ENCODE measurements at places on chromosomes 6 and 20.
A peak's percentile ranks its signal among the peaks of the same experiment; 100 is the strongest.

DNA sequence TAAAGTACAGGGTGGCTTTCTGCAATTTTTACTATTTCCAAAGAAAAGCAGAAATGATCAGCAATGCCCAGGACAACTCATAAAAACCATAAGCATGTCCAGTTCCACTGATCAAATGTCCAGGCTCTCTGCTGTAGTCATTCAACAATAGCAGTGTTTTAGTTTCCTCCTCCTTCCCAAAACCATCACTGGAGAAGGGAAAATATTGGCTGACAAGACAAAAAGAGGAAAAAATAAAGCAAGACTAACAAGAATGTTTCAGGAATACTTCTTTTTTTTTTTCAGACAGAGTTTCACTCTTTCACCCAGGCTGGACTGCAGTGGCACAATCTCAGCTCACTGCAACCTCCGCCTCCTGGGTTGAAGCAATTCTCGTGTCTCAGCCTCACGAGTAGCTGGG is 2.2 kb downstream of the UQCC1 start:
- DNase-seq = no peak

GRCh38 chr6:21494505-21494904 is 99.0 kb upstream of the SOX4 start:
- DNase-seq = no peak

GRCh38 chr6:150753371-150754064 is 112.0 kb upstream of the MTHFD1L start:
- DNase-seq = no peak

GRCh38 chr6:11722805-11723631 is 55.6 kb downstream of the ADTRP start:
- DNase-seq = no peak

GRCh38 chr20:10578607-10579006 is 95.2 kb downstream of the JAG1 start:
- DNase-seq = peak; percentile 39

DNA sequence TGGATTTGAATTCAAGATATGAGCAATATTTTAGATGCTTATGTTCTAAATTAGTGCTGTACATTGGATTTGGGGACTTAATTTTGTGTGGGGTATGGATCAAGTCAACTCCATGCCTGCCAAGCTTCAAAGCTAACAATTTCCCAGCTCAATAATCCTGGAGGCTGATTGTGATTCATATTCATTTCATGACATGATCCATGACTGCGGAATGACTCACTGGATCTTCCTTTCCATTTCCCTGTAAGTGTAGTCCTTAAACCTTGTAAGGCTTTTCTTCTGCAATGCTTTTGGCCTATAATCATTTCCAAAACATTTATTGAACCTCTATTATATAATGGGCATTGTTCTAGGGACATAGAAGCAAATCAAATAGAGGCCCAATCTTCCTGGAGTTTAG is 44.7 kb upstream of the CCN2 start:
- peak; percentile 80 for DNase-seq

- no peak for DNase-seq
These were observed 167.8 kb downstream of the SLC24A3 start for GRCh38 chr20:19380211-19380610.

- DNase-seq = no peak
These were observed 43.4 kb downstream of the SLC22A3 start for GRCh38 chr6:160391419-160392116.

DNA sequence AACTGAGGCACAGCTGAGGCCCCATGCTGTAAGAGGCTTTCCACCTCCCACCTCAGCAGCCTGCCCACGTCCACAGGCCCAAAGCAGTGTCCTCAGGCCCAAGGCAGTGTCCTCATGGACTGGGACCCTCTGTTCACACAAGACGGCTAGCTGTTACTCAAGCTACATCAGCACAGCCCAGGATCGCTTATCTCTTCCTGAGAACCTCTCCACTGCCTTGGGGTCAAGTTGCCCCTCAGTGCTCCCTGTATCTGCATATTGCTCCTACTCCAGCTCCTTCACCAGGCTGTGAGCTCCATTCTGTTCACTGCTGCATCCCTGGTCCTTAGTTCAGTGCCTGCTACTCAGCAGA is 208.8 kb upstream of the TAB2 start:
- DNase-seq = no peak

- DNase-seq = no peak
These were observed 5.2 kb downstream of the RBM38 start for GRCh38 chr20:57396212-57396983.

DNA sequence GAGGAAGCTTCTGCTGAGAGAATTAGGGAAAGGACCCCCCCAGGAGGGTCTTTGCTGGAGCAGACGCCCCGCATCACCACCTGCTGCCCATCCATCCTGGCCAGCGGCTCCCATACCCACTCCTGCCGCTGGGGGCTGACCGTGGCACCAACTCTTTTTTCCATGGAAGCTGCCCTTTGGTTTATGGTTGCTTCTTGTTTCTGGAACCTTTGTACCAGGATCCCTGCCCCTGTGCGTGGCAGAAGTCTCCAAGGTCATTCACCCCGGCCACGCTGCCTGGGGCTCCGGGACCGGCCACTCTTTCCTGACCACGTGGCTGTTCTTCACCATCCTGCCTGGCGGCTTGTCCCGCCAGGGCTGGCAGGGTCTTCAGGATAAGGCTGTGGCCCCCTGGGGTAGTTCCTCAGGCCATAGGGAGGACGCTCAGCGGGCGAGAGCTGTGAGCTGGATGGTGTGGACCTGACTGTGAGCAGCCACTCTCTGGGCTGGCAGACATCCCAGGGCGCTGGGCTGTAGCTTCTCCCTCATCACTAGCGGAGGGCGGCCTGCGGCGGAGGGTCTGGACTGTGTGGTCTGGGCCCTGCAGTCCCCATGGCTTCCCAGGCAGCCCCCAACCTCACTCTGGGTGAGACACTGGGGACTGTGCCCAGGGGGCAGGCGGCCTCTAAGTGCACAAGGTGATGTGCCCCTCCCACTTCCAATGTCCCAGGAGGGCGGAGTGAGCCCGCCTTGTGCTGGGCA is 22.8 kb upstream of the RBBP8NL start:
- DNase-seq = no peak

GRCh38 chr6:136371959-136372358 is 82.3 kb upstream of the BCLAF1 start:
- no peak for DNase-seq

DNA sequence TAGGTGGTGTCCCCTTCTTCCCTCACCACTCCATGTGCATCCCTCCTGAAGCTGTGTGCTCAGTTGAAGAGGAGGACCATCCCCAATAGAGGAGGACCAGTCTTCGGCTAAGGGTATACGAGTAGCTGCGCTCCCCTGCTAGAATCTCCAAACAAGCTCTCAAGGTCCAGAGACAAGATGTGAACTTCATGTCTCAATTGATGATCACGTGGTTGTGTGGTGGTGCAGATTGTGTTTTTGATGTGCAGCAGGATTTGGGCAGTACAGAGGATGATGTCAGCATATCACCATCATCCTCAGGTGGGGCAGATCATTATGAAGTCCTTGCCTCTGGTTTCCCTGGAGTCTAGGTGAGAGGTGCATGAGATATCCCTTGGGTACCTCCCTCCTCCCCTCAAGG is 20.0 kb upstream of the DDR1 start:
- no peak for DNase-seq

GRCh38 chr20:63843778-63844177 is 12.7 kb upstream of the ZBTB46 start:
- no peak for DNase-seq

DNA sequence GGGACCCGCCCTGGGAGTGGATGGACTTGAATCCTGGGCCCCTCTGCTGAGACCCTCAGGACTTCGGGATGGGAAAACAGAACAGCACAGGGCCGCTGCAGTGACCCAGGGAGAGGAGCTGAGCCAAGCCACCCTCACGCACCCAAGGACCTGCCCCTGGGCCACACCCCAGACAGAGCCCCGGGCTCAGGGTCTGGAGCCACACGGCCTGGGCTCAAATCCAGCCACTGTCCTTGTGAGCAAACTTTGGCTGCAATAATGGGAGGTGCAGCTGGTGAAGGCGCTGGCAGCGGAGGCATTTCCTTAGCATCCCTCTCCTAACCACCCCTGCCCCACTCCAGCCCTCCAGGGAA is 207.7 kb downstream of the PREX1 start:
- no peak for DNase-seq

DNA sequence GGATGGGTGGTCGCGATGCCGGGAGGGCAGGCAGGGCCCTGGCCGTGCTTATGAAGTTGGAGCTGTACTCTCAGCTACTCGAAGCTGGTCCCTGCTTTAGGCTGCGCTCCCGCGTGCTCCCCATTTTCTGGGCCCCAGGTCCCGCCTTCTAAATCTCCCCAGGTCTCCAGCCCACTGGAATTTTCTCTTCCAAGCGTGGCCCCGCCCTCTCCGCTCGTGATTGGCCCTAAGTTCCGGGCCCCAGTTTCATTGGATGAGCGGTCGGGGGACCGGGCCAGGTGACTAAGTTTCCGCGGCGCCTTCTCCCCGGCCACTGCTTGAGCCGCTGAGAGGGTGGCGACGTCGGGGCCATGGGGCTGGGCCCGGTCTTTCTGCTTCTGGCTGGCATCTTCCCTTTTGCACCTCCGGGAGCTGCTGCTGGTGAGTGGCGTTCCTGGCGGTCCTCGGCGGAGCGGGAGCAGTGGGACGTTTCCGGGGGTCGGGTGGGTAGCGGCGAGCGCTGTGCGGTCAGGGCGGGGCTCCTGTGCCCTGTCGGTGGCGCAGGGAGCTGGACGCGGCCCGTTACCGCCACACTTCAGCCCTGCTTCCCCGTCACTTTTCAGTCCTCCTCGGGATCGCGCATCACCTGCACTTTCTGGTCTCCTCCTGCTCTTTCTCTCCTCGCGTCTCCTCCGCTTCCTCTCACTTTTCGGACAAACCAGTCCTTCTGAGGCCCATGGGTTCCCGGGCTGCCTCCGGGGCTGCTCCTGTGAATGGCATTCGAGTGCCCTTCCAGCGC is at the start of gene MICA:
MICA (plus strand) TSS at position 313 of the 778 bp plus-strand sequence; CDS start at position 351, 38 bp downstream.
- DNase-seq = peak; percentile 48

- no peak for DNase-seq
These were observed 36.8 kb downstream of the THBS2 start for GRCh38 chr6:169216830-169217229.
